ENCODE measurements at places on chromosomes 16 and 17.

GRCh38 chr17:8101721-8102120, 14.2 kb upstream of the ALOX12B start:
- peaks cover 3% of the 10 kb centered on the region for H3K4me1 ChIP-seq
- no peak overlapping the region for H3K4me3 ChIP-seq
- no peaks in the 10 kb centered on the region for H3K36me3 ChIP-seq
- no peak overlapping the region for H3K27ac ChIP-seq
- no peak for DNase-seq

GRCh38 chr16:3548859-3549258, 28.3 kb downstream of the NLRC3 start:
- H3K27ac ChIP-seq, result no peak overlapping the region
- no peaks in the 10 kb centered on the region for H3K27me3 ChIP-seq
- H3K36me3 ChIP-seq, result peaks cover 69% of the 10 kb centered on the region
- no peak for DNase-seq

- H3K27ac ChIP-seq, result peak overlapping the region; percentile 65
- H3K27me3 ChIP-seq, result no peaks in the 10 kb centered on the region
- H3K4me1 ChIP-seq, result peaks cover 2% of the 10 kb centered on the region
Measured at GRCh38 chr17:8140065-8141029, 11.9 kb downstream of the PER1 start.

DNA sequence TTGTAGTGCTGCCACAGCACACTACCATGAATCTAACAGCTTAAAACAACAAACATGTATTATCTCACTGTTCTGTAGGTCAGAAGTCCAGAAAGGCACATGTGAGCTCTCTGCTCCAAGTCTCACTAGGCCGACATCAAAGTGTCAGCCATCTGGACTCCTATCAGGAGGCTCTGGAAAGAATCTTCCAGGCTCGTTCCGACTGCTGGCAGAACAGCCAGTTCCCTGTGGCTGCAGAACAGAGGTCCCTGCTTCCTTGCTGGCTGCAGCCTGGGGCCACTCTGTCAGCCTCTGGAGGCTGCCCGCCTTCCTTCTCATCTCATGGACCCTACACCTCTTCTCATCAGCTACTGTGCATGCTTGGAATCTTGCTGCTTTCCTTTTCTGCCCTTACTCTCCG, 168.9 kb downstream of the CBLN1 start:
- no peak overlapping the region for H3K4me3 ChIP-seq
- no peaks in the 10 kb centered on the region for H3K36me3 ChIP-seq

GRCh38 chr17:59572301-59572924, 7.0 kb downstream of the DHX40 start:
- H3K4me1 ChIP-seq, result peaks cover 11% of the 10 kb centered on the region
- H3K27ac ChIP-seq, result no peak overlapping the region
- DNase-seq, result peak; percentile 12
- no peak overlapping the region for H3K4me3 ChIP-seq
- no peaks in the 10 kb centered on the region for H3K27me3 ChIP-seq

GRCh38 chr17:41782142-41782541, 4.4 kb downstream of the JUP start:
- no peak for DNase-seq
- H3K36me3 ChIP-seq, result no peaks in the 10 kb centered on the region
- peaks cover 23% of the 10 kb centered on the region for H3K27me3 ChIP-seq
- H3K4me1 ChIP-seq, result peaks cover 18% of the 10 kb centered on the region
- H3K4me3 ChIP-seq, result no peak overlapping the region

- H3K4me1 ChIP-seq, result peaks cover 2% of the 10 kb centered on the region
- H3K27ac ChIP-seq, result no peak overlapping the region
- H3K27me3 ChIP-seq, result peaks cover 6% of the 10 kb centered on the region
Measured at GRCh38 chr17:81901167-81902022, 643 bp upstream of the NPB start.

DNA sequence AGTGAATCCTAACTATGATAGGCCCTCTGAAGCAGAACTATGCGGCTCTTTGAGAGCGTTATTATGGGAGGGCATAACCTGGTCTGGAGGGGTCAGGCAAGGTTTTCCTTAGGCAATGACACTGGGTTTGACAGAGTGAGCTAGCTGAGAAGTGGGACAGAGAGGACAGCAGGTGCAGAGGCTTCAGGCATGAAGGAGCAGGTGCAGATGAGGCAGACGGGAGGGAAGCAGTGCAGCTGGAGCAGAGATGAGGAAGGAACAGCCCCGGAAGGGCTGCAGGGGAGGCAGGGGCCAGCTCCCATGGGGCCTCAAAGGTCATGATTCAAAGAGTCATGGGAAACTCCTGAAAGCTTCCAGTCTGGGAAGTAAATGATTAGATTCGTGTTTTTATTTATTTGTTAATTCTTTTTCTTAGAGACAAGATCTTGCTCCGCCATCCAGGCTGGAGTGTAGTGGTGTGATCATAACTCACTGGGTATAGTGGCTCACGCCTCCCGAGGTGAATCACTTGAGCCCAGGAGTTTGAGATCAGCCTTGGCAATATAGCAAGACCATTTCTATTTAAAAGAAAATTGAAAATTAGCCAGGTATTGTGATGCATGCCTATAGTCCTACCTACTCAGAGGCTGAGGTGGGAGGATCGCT, 5.4 kb downstream of the MARCHF10 start:
- H3K27me3 ChIP-seq, result peaks cover 23% of the 10 kb centered on the region
- no peak overlapping the region for H3K27ac ChIP-seq
- no peak overlapping the region for H3K4me3 ChIP-seq
- no peaks in the 10 kb centered on the region for H3K36me3 ChIP-seq
- H3K4me1 ChIP-seq, result no peaks in the 10 kb centered on the region

DNA sequence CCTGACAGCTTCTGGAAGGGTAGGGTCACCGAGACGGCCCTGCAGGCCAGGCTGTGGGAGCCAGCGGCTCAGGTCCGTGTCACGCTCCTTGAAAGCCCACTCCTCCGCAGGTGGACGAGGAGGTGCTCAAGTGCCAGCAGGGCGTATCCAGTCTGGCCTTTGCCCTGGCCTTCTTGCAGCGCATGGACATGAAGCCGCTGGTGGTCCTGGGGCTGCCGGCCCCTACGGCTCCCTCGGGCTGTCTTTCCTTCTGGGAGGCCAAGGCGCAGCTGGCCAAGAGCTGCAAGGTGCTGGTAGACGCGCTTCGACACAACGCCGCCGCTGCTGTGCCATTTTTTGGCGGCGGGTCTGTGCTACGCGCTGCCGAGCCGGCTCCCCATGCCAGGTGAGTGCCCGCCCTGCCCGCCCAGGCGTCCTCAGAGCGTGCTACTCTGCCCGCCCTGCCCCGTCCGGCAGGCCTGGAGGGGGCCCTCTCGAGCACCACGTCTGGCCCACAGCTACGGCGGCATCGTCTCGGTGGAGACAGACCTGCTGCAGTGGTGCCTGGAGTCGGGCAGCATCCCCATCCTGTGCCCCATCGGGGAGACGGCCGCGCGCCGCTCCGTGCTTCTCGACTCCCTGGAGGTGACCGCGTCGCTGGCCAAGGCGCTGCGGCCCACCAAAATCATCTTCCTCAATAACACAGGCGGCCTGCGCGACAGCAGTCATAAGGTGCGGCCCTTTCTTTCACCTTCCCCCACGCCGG, 1.3 kb downstream of the NAGS start:
- peak; percentile 34 for DNase-seq
- H3K27ac ChIP-seq, result peak overlapping the region; percentile 52
- peak overlapping the region; percentile 79 for H3K4me3 ChIP-seq
- peaks cover under 1% of the 10 kb centered on the region for H3K36me3 ChIP-seq
- H3K27me3 ChIP-seq, result peaks cover 25% of the 10 kb centered on the region
- H3K4me1 ChIP-seq, result peaks cover 19% of the 10 kb centered on the region

GRCh38 chr17:21463204-21463661, 87.1 kb downstream of the KCNJ12 start:
- peaks cover 7% of the 10 kb centered on the region for H3K4me1 ChIP-seq
- DNase-seq, result no peak
- no peak overlapping the region for H3K4me3 ChIP-seq
- peak overlapping the region; percentile 55 for H3K27ac ChIP-seq

- H3K4me1 ChIP-seq, result no peaks in the 10 kb centered on the region
- no peak for DNase-seq
- no peaks in the 10 kb centered on the region for H3K36me3 ChIP-seq
- no peak overlapping the region for H3K27ac ChIP-seq
Measured at GRCh38 chr16:24308200-24308599, 52.1 kb downstream of the CACNG3 start.

DNA sequence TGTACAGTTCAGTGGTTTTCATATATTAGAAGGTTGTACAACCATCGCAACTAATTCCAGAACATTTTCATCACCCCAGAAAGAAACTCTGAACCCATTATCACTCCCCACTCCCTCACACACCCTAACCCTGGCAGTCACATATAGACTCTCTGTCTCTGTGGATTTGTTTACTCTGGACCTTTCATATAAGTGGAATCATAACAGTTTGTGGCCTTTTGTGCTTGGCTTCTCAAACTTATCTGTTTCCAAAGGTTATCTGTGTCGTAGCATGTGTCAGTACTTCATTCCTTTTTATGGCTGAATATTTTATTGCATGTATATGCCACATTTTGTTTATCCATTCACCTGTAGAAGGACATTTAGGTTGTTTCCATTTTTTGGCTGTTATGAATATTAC, 12.4 kb downstream of the TENT4B start:
- H3K27ac ChIP-seq, result no peak overlapping the region
- no peak overlapping the region for H3K4me3 ChIP-seq
- peaks cover 45% of the 10 kb centered on the region for H3K4me1 ChIP-seq
- no peaks in the 10 kb centered on the region for H3K27me3 ChIP-seq
- DNase-seq, result no peak

DNA sequence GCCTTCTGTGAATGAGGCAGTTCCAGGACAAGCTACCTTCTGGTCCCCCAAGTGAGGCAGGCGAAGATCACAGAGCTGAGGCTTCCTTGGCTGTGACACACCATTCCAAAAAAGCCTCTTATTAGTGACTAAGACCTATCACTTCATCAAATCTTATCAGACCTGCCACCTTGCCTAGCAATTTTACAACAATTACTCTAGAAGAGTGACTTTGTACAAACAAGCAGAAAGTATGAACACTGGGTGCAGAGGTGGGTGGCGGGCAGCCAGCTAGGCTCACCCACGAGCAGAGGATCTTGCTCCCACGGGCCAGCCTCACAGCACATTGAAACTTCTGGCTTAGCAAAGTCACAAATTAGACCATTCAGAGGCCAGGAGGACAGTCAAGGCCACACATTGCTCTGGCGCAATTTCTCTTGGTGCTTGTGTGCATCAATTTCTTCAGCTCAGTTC, 2.2 kb upstream of the ICAM2 start:
- peaks cover 58% of the 10 kb centered on the region for H3K4me1 ChIP-seq
- H3K4me3 ChIP-seq, result peak overlapping the region; percentile 74
- no peaks in the 10 kb centered on the region for H3K27me3 ChIP-seq
- DNase-seq, result no peak
- H3K27ac ChIP-seq, result peak overlapping the region; percentile 100

DNA sequence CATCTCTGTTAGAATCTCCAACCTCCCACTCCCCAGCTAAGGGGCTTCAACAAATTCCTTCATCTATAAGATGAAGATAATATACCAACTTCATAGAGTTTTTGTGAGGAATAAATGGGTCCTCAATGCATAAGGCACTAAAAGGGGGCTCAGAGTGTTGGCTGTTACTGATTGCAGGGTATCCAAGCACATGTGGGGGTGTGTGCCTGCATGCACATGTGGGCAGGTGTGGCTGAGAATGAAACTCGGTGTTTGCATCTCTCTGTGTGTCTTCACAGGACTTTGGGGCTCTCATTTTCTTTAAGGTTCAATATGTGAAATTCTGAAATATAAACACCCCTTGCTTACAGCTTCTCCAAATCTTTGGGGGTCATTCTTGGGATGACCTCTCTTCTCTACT, 4.1 kb upstream of the PPP1R9B start:
- H3K27ac ChIP-seq, result peak overlapping the region; percentile 52
- H3K4me1 ChIP-seq, result peaks cover 40% of the 10 kb centered on the region
- peaks cover 3% of the 10 kb centered on the region for H3K27me3 ChIP-seq
- no peak for DNase-seq

GRCh38 chr16:48501516-48502377, 108.2 kb downstream of the N4BP1 start:
- H3K27ac ChIP-seq, result no peak overlapping the region
- H3K4me3 ChIP-seq, result no peak overlapping the region
- no peak for DNase-seq
- H3K27me3 ChIP-seq, result no peaks in the 10 kb centered on the region
- no peaks in the 10 kb centered on the region for H3K36me3 ChIP-seq

GRCh38 chr16:4369007-4369733, 2.5 kb upstream of the VASN start:
- no peak for DNase-seq
- no peaks in the 10 kb centered on the region for H3K27me3 ChIP-seq
- H3K36me3 ChIP-seq, result peaks cover 5% of the 10 kb centered on the region
- H3K4me1 ChIP-seq, result no peaks in the 10 kb centered on the region

- no peaks in the 10 kb centered on the region for H3K4me1 ChIP-seq
- no peak overlapping the region for H3K27ac ChIP-seq
- H3K4me3 ChIP-seq, result no peak overlapping the region
- no peaks in the 10 kb centered on the region for H3K36me3 ChIP-seq
- H3K27me3 ChIP-seq, result no peaks in the 10 kb centered on the region
- no peak for DNase-seq
Measured at GRCh38 chr16:54568906-54569807, 282.6 kb upstream of the IRX3 start.

DNA sequence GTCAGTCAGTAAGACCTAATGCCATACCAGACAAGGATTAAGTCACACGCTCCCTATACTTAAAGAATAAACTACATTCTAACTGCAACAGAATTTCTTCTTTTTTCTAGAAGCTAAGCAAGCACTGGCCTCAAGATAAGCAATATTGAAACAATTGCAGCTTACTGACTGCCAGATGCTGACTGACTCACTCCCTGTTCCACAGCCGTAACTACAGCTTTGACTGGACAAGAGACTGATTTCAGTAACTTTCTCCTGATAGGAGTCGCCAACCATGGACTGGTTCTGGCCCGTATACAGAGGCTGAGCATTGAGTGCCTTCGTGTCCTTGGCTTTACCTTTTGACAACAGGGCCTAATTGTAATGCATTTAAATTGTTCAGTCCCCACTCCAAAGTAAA, 67.9 kb downstream of the TRIM37 start:
- H3K4me3 ChIP-seq, result no peak overlapping the region
- H3K27ac ChIP-seq, result no peak overlapping the region
- H3K27me3 ChIP-seq, result no peaks in the 10 kb centered on the region
- peak; percentile 36 for DNase-seq
- peaks cover 2% of the 10 kb centered on the region for H3K4me1 ChIP-seq

DNA sequence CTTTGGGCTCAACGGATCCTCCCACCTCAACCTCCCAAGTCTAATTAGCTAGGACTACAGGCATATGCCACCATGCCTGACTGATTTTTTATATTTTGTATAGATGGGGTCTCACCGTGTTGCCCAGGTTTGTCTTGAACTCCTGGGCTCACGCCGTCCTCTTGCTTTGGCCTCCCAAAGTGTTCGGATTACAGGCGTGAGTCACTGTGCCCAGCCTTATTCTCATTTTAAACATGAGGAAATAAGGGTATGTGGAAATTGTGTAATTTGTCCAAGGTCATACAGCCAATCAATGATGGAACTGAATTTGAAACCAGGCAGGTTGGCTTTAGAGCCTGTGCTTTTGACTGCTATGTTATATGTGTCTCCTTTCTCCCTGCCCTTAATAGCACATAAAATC, 27.4 kb upstream of the AQP8 start:
- no peaks in the 10 kb centered on the region for H3K4me1 ChIP-seq
- H3K4me3 ChIP-seq, result no peak overlapping the region
- H3K27me3 ChIP-seq, result no peaks in the 10 kb centered on the region
- H3K36me3 ChIP-seq, result no peaks in the 10 kb centered on the region
- DNase-seq, result no peak

GRCh38 chr16:58999762-59000161, 265.6 kb upstream of the GOT2 start:
- DNase-seq, result no peak
- H3K4me1 ChIP-seq, result no peaks in the 10 kb centered on the region
- no peaks in the 10 kb centered on the region for H3K36me3 ChIP-seq
- H3K27me3 ChIP-seq, result no peaks in the 10 kb centered on the region
- no peak overlapping the region for H3K4me3 ChIP-seq
